K562 (cell line): ENCODE measurements at places on chromosomes 12 and 14. TPM values are rescaled to one million over a fixed set of nuclear protein-coding genes. Genes with fewer than 3 reads are reported as not detected.

The ADCY6 gene
- 0.87 and 1.0 TPM in 2 replicates for total RNA-seq

The HOXC9 gene
- total RNA-seq: 9.3 and 9.9 TPM in 2 replicates

The FSCB gene
- total RNA-seq: not detected in 2 replicates

The SLC6A15 gene
- not detected in 2 replicates for total RNA-seq

The PRR4 gene
- total RNA-seq: 1.6 and 2.1 TPM in 2 replicates

The DLGAP5 gene
- total RNA-seq: 55.7 and 56.0 TPM in 2 replicates

The ABHD12B gene
- not detected in 2 replicates for total RNA-seq

The CLEC9A gene
- not detected in 2 replicates for total RNA-seq

The KRT74 gene
- total RNA-seq: not detected in 2 replicates
